ENCODE measurements at places on chromosomes 6 and 20.
A peak's percentile ranks its signal among the peaks of the same experiment; 100 is the strongest.

DNA sequence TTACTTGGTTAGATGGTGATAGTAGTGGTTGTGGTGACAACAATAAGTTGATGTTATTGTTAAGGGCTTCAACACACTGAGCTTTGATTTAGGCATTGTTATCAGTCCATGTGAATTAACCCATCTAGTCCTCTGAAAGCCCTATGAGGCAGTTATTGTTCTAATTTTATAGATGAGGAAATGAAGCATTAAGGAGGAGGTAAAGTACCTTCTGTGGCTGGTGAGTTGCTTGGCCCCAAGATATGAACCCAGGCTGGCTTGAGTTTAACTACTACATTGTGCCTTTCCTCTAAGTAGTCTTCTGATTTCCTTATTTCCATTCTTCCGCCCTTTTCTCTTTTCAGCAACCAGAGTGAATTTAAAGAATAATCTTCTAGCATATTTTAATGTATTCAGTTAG is 81.7 kb downstream of the QKI start:
- no peak for DNase-seq

DNA sequence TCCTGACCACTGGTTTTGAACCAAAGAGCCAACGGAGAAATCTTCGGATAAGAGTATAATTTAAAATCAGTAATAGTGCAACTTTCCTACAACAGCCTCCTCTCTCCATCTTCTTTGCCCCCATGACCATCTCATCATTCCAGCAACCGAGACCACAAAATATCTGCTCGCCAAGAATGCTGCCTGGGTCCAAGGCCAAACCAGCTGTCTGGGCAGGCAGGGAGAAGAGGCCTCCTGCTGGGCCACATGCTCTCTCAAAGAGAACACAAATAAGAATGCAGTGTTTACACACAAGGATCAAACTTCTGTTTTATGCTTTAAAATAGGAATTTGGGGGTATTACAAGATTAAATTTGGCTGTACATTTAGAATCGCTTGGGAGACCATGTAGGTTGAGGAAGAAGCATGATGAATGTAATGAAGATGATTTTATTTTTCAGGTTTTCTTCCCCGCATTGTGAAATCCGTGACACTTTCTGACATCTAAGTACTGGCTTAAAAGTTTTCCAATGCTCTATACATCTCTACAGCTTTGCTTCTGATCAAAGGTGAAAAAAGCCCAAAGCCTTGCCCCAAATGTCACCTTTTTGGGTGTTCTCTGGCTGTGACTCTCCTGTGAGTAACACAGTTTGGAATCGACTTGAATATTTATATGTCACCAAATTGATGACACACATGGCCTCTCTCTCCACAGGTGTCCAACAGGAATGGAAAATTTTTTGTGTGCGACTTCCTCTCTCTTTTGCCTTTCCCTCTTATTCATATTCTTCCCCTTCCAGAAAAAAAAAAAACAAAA is 79.4 kb upstream of the PROKR2 start:
- peak; percentile 13 for DNase-seq

DNA sequence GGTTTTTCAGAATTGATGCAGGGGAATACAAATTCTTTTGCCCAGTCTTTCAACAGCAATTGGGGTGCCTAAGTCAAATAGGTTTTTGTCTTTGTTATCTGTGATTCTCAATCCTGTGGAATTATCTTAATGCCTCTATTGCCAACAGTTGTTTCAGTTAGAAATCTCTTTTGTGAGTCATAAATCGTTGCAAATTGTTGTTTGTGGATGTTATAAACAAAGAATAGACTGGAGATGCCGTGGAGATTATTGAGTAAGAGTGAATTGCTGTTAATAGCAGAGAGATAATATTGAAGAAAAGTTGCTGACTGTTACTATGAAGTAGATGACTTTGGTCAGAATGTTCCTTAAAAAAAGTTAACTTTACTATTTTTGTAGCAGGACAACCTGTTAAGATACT is 63.7 kb upstream of the POPDC3 start:
- DNase-seq, result no peak

- DNase-seq, result no peak
Observed at GRCh38 chr6:36383606-36384005, 3.9 kb downstream of the ETV7 start.

- DNase-seq, result no peak
Observed at GRCh38 chr20:48382304-48382703, 445.5 kb downstream of the PREX1 start.

GRCh38 chr6:103140308-103141027 is 1719.3 kb downstream of the HACE1 start:
- DNase-seq, result no peak

DNA sequence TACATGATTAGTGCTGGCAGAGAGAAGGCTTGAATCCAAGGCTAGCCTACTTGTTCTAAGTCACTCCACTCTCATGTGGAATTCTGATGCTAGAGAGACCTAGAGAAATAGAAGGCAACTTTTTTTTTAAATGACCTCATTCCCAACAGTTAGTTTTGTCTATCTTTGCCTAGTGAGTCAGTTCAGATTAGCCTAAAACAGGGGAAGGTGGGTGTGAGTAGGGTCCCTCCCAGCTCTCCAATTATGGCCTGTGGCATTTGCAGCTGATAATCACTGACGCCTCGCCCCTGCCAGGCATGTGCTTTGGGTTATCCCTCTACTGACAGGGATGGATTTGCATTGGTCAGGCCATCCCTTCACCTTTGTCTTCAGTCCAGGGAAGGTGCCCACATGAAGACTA is 13.6 kb downstream of the TXLNB start:
- DNase-seq, result no peak

DNA sequence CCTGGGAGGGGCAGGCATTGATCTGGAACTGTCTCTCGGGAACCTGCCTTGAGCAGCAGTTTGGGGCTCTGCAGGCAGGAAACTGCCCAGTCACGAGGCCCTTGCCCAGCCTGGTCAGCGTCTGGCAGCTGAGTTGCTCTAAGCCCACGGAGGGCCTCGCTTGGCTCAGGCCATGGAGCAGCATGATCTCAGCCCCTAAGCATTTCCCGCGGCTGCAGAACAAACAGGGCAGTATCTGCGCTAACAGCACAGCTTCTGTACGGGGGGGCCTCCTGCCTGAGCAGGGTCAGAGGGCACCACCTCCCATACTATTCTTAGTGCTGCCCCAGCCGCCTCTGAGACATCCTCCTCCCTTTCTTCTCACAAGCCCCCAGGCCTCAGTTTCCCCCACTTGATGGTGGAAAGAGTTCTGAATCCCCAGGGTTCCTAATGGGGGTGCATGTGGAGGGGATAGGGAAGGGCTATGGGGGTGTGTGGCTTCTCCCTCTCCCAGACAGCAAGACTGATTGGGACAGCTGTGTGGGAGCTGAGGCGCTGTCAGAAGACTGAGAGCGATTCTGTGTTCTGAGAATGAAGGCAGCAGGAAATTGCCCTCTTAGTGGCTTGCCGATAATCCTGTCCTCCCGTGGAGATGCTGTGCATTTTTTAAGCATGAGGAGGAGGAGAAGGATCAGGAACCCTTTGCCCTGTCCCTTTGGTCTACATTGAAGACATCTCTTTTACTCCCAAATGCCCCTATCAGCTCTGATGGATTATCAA is 46.4 kb downstream of the MOCS1 start:
- peak; percentile 56 for DNase-seq

GRCh38 chr20:40635971-40636370 is 53.1 kb downstream of the MAFB start:
- no peak for DNase-seq

DNA sequence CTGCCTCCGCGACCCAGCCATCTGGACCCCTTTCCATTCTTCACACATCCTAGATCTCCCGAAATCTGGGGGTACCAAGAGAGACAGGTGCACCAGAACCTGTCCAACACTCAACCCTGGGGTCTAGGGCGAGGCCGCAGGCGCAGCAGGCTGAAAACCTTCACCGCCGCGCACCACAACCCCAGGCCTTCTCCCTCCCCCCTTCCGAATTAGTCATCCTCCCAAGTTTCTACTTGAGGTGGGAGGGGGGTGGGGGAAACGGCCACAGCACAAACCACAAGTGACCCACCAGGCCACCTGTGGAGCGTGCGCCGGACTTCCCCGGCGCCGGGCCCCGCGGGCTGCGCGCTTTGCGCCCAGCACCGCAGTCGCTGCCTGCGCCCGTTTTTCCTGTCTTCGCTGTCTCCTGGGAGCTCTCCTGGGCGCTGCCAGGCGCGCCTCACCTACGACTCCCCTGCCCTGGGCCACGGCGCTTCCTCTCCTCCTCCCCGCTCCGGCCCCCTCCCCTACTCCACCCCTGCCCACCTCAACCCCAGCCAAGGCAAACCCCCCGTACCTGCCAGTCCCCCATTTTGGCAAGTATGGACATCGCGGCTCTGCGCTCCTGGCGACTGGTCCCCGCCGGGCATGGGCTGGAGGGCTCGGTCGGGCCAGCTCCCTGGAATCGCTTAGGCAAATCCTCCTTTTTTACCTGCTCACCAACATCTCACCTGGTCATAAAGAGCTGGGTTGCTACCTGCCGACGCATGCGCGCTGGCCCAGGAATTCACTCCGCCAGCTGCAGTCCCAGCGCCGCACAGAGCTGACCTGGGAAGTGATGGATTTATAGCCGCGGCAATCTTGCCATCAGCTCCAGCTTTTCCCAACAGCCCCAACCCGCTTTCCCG is 4.2 kb upstream of the TFAP2A start:
- DNase-seq, result no peak

GRCh38 chr6:16567071-16567470 is 194.2 kb downstream of the ATXN1 start:
- no peak for DNase-seq

DNA sequence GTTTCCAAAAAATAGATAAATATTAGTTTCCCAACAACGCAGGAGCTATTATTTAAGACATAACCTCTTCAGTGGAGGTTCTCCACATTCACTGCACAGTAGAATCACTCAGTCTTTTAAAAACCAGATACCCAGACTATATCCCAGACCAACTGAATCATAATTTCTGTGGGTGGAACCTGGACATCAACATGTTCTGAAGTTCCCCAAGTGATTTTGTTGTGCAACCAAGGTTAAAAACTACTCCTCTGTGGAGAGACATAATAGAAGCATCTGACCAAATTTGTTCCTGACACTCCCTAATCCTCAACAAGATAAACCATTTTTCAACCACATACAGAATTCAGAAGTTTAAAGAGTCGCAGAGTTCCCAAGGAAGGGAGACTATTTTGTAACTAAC is 42.3 kb downstream of the STK38 start:
- no peak for DNase-seq

DNA sequence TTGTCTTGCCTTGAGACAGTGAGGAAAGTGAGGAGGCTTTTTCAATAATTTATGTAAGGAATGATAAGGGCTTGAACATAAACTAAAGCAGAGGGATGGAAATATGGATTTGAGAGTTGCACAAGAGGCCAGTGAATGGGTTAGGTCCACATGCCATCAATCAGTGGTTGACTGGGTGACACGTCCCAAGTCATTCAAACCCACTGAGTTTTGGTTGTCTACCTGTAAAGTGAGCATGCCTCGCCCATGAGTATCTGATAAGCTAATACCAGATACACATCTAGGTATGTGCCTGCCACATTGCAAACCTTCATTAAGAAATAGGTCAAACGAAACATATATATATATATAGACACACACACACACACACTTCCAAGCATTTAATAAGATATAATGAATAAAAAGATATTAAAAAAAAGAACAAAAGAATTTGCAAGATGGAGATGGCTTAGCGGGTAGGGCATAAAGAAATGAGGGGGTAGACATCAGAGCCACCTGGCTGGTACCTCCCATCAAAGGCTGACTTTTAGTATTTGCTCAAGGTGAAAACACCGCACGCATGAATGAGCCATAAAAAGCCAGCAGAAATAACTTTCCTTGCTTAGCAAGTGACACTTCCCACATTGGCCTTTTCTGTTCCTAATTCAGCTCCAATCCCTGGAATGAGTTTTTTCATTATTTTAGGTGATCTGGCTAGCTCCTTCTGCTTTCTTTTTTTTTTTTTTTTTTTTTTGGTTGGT is 109.1 kb upstream of the GGTLC1 start:
- no peak for DNase-seq

DNA sequence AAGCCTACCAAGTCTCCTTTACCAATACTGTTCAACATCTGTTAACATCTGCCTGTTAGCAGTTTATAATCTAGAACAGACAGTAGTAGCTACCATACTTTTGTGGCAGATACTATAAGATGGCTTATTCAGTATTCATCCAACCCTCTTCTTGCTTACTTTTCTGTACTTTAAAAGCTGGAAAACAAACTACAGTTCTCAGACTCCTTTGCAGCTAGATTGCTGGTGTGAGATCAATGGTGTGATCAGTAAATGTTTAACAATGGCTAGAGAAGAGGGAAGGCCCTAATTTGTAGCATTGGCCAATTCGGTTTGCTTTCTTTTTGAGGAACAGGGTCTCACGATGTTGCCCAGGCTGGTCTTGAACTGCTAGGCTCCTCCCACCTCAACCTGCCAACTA is 3.5 kb upstream of the REV3L start:
- DNase-seq, result no peak

GRCh38 chr6:154157082-154157481 is 118.0 kb downstream of the OPRM1 start:
- no peak for DNase-seq

- no peak for DNase-seq
Observed at GRCh38 chr6:138248878-138249277, 30.6 kb upstream of the PBOV1 start.

- no peak for DNase-seq
Observed at GRCh38 chr6:72245565-72245964, 359.2 kb downstream of the RIMS1 start.

DNA sequence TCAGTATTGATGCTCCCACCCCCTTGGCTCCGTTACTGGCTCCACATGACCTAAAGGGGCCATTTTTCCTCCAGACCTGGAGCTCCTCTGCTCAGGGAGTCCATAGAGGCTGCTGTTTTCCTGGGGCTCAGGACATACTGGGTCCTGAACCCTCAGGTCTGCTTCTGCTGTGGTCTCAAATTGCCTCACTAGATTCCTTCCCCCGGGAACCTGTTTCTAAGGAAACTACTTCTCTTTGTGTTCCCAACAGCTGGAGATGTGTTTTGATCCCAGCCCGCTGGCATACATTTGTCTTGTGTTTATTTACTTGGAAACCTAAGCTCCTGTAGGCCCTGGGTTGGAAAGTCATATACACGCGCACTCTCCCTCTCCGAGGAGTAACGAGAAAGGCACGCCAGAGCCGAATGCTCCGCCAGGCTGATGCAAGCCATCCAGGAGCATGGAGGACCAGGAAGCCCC is 222.8 kb downstream of the UST start:
- DNase-seq, result peak; percentile 91
